NCI-H1694 (cell line): ENCODE measurements at places on chromosomes 1 and 21.

DNA sequence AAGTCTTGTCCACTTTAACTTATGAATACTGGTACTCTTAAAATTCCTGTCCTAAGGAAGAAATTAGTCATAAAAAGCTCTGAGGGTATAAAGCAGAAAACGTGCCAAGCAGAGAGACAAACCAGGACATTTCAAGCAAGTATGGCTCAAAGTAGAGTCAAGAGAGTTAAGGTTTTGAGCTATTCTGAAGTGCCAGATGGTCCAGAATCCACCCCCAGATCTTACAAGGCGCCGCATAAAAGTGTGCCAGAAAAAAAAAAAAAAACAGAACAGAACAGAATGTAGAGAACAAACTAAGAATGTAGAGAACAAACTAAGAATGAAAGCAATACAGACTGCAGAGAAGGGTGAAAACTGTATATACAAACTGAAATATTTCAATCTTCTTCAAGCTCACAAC is 12.5 kb downstream of the EPS15 start:
- no peak for DNase-seq

- DNase-seq: no peak
These were observed 23.3 kb downstream of the PLEKHM2 start for GRCh38 chr1:15707239-15707925.

DNA sequence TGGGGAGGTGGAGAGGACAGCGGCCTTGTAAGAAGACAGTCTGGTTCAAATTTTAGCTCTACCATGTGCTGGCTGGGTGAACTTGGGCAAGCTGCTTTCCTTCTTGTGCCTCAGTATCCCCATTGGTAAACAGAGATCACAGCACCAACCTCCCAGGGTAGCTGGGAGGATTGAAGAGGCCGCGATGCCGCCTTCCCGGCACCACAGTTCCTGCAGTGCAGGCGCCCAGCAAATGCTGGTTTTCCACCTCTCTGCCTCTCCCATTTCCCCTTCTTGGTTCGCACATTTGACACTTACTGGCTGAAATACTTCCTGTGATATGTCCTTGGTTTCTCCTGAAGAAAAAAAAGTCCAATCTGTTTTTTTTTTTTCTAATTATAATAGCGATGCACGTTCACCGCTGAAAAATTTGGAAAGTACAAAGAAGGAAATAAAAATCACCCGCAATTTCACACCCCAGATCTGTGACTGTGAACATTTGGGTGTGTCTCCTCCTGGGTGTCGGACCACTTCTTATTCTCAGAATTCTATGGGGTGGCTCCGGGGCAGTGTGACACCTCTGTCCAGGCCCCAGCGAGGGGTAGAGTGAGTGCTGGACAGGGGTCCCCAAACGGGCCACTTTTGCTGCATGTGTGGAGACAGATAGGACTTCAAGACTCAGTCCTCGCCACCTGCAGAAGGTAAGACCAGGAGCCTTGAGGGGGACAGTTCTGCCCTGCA is 73.1 kb downstream of the RUNX3 start:
- no peak for DNase-seq

DNA sequence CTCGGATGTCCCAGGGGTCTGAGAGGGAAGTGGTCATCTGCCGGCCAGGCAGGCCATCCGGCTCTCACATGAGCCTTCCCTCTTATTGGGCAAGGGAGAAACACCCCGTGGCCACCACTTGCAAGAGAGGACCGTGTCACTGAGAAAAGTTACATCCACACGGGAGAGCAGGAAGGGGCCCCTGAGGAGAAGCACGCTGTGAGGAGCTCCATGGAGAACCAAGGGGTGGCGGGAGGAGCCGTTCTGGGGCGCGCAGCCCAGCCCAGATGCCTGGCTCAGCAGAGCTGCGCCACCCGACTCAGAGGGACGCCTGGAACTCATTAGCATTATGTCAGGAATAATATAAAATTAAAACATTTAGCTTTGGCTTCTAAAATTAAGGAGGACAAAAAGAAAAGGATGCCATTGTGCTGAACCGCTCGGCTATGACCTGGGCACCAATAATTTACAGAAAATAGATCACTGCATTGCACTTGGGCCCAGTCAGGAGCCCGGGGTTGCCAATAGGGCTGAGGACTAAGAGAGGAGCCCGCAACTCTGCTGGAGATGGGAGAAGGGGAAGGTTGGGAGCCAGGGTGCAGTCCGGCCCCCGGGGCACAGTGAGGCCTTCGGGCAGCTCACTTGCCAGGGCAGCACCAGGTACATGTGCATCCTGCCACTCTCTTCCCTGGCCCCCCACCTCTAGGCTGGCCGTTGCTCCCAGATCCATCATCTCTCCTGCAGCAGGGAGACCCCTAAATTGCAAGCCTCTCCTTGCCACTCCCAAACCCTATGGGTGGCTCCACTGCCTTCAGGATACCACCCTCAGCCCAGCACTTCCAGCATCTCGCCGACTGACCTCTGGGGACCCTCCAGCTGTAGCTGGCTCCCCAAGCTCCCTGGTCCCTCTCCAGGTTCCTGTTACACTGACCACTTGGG is 84.8 kb downstream of the DMRTB1 start:
- DNase-seq: no peak

GRCh38 chr1:233368106-233368788 is 40.7 kb downstream of the MAP3K21 start:
- no peak for DNase-seq

DNA sequence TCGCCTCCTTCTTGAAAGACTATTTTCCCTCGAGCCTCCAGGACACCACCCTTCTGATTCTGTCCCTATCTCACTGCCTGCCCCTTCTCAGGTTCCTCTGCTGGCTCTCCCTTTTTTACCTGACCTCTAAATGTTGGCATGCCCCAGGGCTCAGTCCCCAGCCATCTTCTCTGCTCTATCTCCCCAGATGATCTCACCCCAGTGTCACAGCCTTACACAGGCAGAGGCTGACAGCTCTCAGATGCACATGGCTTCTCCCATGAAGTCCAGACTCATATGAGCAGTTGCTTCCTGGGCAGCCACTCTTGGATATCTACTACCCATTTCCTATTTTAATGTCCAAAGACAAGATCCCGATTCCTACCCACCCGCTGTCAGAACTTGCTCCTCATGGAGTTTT is 37.5 kb downstream of the RXRG start:
- DNase-seq: no peak

- no peak for DNase-seq
These were observed 475 bp upstream of the RPL5 start for GRCh38 chr1:92831368-92831761.
